RCC 7860 (cell line): ENCODE measurements at places on chromosomes 12 and 14.

GRCh38 chr12:39956725-39957124 is 149.2 kb downstream of the SLC2A13 start:
- no peak for DNase-seq

- DNase-seq: no peak
Measured at GRCh38 chr12:121248622-121249021, 38.7 kb downstream of the P2RX4 start.

DNA sequence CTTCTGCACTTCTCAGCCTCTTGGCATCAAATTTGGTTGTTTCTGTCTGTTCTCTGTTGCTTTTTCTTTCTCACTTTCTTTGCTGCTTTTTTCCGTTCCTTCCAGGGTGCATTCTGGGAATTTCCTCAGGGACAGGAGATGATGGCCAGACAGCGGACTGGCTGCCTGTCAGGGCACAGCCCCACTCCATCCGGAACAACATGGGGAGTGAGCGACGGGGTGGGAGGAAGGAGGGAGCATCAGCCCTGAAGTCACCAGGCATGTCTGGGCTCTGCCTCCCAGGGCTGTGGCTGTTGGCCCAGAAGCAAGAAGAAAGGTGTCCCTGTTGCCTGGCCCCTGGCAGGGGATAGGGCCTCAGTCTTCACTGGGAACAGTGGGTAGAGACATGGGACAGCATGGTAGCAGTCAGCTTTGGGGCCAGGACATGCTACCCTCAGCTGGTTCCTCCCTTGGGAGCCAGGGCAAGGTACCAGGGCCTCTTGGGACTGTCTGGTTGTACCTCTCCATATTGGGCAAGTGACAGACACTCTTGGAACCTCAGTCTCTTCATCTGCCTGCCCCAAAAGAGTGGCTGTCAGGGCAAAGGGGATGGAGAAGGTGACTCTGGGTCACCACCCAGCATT is 8.6 kb downstream of the PGF start:
- no peak for DNase-seq

- no peak for DNase-seq
Measured at GRCh38 chr14:101029668-101030290, 126.3 kb upstream of the RTL1 start.

GRCh38 chr14:68477461-68478085 is 315.3 kb downstream of the ZFP36L1 start:
- no peak for DNase-seq

GRCh38 chr14:43001731-43002130 is 1395.1 kb downstream of the LRFN5 start:
- DNase-seq: no peak

GRCh38 chr12:108983227-108983626 is 37.6 kb downstream of the SVOP start:
- no peak for DNase-seq

- DNase-seq: no peak
Measured at GRCh38 chr12:93957168-93957567, 191.2 kb upstream of the PLXNC1 start.

DNA sequence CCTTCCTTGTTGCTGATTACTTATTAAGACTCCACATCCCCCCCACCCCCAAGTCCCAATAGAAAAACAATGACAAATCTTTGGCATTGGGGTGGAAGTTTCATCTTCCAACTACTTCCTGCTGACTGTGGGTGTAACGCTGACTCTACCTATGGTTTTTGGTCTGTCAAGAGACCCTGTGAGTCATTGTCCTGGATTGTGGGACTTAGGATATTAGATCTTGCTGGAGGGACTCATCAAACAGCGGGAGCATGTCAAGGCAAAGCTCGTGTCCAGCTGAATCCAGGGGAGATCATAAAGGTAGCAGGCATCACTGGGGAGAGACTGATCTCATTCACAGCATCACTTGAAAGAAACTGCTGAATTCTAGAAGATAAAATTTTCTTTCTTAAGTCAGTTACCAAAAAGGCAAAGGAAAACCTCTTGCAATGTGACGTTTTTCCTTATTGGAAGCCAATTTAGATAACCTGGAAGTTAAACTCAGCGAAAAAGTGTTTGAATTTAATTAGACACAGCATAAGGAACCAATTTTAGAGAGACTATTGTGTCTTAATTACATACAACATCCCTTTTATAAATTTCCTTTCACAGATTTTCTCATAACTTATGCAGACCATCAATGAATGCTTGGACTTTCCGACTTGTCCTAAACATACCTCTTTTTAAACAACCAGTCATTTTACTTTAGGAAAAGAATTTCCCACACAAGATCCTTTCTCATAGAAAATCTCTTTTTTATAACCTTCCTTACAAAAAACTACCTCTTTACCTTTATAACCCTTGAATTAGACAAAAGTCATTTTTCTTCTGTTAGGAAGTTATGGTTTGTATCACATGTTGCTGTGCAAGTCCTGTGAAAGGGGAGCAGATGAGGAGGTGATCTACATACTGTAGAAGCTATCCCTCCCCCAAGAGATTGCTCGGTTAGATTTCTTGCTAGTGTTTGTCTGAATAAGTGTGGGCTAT is 94.6 kb upstream of the SCAF11 start:
- DNase-seq: no peak

DNA sequence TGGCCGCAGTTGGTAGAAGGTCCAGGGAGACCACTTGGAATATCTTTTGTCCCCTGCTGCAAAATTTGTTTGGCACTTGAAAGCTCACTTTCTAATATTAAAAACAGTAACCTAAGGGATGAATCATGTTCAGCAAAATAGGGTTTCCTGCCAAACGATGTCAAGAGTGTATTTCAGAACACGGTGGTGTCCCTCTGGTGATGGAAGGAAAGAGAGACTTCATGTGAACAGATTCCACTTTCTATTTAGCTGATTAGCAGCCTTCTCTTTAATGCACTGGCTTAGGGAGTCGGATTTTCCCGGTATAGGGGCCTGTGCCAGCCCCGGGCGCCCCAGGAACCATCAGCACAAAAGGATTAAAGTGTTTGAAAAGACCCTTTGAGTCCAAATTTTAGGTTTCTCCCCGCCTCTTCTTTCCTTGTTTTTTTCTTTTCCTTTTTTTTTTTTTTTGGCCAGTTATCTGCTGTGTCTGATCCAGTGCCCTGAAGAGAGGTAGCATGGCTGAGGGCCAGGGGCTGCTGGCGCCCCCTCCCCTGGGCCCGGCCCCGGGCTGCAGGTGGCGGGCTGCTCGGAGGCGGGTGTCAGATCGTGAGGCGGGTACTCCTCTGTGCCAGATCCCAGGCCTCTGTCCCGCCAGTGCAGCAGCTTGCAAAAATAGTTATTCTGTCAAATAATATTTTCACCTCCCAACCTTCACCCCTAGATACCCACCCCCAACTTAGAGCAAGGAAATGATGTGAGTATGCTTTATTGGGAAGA is 88.3 kb downstream of the TESC start:
- no peak for DNase-seq

DNA sequence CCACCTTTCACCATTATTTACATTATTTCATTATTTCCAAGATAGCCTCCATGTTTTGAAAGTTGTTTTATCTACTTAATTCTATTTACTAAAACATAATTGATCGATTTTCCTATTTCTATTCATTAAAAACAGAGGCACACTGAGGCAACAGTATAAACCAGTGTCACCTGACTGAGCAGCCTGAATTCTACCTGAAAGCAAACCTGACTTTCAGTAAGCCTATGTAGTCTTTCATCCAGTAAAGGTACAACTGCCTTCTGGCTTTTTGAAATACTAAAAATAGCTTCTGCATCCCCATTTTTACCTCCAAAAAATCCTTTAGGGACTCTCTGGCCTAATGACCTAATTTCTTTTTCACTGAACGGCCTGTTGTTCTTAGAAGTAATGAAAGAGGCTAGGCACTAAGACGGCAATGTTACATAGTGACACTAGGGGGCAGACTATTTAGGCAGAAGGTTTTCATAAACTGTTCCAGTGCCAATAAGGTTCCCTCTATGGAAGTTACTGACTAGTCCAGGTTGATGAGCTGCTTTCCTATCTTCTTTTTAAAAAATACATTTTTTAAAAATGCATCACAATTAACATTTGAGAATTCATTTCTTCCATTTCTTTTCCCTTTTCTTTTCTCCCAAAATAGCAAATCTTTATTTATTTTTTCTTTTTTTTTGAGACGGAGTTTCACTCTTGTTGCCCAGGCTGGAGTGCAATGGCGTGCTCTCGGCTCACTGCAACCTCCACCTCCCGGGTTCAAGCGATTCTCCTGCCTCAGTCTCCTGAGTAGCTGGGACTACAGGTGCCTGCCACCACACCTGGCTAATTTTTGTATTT is 17.5 kb downstream of the ANAPC5 start:
- peak; percentile 53 for DNase-seq

DNA sequence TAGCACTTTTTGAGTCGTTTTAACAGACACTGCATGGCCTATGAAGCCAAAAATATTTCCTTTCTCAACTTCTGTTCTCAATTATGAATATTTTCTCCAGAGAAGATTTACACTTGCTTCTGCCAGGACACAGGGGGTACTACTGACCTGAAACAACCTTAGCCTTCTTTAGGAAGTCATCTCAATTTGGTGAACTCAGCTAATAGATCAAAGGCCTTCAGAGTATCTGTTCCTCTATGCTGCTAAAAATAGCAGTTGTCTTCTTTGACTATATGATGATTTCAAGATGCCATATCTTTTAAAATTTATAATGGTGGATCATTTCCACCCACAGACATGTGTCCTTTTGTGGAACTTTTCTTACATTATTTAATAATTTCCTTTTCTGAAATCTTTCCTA is 14.0 kb upstream of the NDUFA12 start:
- DNase-seq: no peak

- peak; percentile 74 for DNase-seq
Measured at GRCh38 chr14:47442211-47442610, 233.2 kb downstream of the MDGA2 start.

DNA sequence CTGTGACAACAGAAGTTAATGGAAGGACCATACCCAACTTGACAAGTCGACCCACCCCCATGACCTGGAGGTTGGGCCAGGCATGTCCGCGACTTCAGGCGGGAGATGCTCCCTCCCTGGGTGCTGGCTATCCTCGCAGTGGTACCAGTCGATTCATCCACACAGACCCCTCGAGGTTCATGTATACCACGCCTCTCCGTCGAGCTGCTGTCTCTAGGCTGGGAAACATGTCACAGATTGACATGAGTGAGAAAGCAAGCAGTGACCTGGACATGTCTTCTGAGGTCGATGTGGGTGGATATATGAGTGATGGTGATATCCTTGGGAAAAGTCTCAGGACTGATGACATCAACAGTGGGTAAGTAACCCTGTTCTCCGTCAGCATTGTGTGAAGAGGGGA is 220.1 kb downstream of the NAV3 start:
- no peak for DNase-seq

GRCh38 chr12:20508359-20508758 is 140.0 kb downstream of the PDE3A start:
- no peak for DNase-seq

- DNase-seq: no peak
Measured at GRCh38 chr14:63501429-63501828, 41.7 kb downstream of the PPP2R5E start.

- no peak for DNase-seq
Measured at GRCh38 chr12:44848703-44849085, 27.4 kb downstream of the NELL2 start.

DNA sequence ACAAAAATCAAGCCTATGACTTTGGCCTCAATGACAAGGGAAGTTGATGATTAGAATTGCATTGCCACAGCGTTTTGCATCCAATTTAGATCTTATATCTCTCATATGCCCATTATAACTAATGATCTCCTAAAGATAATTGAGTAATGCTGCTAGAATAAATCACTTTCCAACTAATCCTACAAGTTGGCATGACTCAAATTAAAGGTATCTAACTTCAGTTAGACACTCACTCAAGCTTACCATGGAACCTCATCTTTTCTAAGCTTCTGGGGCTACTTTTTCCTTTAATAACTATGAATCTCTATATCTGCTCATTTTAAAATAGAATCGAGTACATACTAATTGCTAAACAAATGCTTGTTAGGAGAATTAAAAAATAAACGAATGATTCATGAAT is 427.8 kb downstream of the BTG1 start:
- no peak for DNase-seq

- DNase-seq: no peak
Measured at GRCh38 chr12:32881107-32881506, 15.5 kb downstream of the PKP2 start.

- DNase-seq: no peak
Measured at GRCh38 chr14:103499709-103500108, 22.9 kb downstream of the CKB start.

GRCh38 chr12:12891881-12892355 is 556 bp downstream of the GPRC5A start:
- no peak for DNase-seq

DNA sequence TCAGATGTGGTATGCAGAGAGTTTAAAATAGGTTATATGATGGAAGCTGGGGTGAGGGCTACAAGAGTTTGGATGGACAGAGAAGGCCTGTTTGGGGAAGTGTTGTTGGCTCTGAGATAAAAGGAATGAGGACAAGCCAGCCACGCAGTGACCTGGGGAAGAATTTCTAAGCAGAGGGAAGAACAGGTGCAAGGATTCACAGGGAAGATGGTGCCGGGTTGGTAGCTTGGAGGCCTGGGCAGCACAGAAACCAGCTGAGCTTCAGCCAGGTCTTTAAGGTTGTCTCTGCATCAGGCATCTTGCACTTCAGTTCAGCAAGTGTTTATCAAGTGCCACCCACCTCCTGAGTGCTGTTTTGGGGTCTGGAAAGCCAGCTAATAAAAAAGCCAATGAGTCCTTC is 1163.7 kb downstream of the AACS start:
- DNase-seq: no peak

- no peak for DNase-seq
Measured at GRCh38 chr12:25372969-25373817, 122.5 kb upstream of the KRAS start.

GRCh38 chr14:100554082-100554677 is 33.0 kb downstream of the BEGAIN start:
- DNase-seq: no peak

- no peak for DNase-seq
Measured at GRCh38 chr12:129071362-129071761, 218.1 kb downstream of the GLT1D1 start.

- DNase-seq: no peak
Measured at GRCh38 chr14:56046546-56046945, 71.7 kb upstream of the PELI2 start.

DNA sequence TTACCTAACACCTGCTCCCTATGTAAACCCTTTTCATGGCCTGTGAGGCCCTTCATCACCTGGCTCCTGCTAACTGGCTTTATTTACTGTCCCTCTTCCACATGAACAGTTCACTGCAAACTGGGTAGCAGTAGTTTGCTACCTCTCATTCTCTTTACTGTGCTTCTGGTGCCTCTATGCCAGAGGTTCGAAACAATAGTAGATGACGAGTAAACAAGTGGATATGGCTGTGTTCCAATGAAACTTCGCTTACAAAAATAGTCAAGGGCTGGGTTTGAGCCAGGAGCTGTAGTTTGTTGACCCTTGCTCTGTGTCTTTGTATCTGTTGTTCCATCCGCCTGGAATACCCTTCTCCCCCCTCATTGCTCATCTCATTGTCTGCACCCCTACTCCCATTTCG is 233.6 kb upstream of the RMST start:
- DNase-seq: no peak

DNA sequence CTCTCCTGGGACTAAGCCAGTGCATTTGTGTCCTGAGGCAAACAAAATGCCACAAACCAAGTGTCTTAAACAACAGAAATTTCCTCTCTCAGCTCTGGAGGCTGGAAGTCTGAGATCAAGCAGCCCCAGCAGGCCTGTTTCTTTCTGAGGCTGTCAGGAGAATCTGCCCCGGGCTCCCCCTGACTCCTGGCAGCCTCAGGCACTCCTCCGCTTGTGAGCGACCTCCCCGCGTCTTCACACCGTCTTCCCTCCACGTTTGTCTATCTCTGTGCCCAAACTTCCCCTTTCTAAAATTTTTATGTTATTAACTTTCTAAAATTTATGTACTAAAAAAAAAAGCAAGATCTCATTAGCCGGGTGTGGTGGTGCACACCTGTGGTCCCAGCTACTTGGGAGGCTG is 59.7 kb downstream of the RIMBP2 start:
- DNase-seq: no peak
